ENCODE measurements at places on chromosomes 11 and 22.
A peak's percentile ranks its signal among the peaks of the same experiment; 100 is the strongest.

DNA sequence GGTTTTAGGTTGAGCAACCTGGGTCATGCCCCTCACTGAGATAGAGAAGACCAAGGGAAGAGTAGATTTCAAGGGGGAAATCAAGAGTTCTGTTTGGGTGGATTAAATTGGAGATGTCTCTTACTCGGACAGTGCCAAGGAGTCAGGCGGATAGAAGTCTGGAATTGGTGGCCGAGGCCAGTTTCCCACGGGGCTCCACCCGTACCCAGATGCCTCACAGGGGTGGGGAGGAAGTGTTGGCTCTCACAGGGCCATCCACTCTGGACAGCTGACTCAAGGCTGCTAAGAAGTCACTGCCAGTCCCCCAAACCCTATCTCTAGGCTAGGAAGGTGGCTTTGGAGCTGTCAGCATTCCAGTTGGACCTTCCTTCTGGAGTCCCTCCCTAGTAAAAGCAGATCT is 79.1 kb upstream of the TIMP3 start:
- DNase-seq, result no peak

DNA sequence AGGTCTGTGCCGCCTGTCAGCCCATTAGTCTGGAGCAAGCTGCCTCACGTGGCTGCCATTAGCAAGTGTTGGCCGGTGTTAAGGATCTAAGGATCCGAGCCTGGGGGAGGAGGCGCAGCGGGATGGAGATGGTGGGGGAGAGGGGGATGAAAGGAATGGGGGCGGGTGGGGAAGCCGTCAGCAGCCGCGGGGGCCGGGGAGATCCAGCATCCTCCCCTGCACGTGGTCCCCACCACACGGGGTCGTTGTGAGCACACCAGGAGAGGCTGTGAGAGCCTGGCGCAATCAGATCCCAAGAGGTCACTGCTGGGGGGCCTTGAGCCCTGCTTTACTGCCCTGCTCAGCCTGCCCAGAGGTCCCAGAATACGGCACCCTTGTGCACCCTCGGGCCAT is 7.3 kb downstream of the CABP7 start:
- peak; percentile 44 for DNase-seq

GRCh38 chr11:59997800-59998199 is 19.2 kb upstream of the OOSP4B start:
- no peak for DNase-seq

GRCh38 chr11:83655976-83656375 is 369.8 kb upstream of the CCDC90B start:
- DNase-seq, result no peak

DNA sequence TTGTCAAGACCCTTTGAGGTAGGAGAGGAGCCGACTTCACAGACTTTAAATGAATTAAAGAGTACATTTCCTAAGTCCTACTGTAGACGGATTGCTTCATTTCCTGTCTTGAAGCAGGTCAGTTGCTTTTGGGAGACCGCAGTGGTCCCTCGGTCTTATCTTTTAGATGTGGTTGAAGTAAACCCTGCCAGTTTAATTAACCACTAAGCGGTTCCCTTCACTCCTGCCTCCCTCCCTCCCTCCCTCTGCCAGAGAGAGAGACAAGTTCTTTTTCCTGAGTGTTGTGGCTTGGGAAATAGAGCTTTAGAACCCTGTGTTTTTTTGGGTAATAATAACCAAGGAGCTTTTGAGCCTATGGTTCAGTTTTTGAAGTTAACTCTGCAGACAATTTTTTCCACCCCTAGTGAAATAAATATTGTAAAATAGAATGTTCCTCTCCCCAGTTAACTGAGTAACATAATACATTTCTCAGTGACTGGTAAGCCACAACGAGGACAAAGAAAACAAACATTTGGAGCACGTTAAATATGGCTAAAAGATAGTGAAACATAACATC is 147.5 kb downstream of the LDLRAD3 start:
- peak; percentile 47 for DNase-seq

DNA sequence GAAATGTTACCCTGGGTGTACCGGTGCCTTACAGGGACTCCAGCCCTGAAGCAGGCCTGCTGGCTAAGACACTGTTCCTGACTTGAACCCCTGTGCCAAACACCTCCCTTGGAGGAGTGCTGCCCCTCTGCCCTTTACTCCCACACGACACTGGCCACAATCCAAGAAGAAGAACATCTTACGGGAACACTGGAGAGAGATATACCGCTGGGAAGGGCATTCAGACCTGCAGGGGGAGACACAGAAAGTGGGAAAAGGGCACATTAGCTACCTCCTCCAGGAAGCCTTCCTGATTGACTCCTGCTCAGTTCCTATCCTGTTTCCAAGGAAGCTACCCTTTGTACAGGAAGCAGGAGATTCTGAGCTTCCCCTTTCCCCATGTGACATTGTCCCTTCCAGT is 18.7 kb downstream of the TMPRSS13 start:
- DNase-seq, result no peak

DNA sequence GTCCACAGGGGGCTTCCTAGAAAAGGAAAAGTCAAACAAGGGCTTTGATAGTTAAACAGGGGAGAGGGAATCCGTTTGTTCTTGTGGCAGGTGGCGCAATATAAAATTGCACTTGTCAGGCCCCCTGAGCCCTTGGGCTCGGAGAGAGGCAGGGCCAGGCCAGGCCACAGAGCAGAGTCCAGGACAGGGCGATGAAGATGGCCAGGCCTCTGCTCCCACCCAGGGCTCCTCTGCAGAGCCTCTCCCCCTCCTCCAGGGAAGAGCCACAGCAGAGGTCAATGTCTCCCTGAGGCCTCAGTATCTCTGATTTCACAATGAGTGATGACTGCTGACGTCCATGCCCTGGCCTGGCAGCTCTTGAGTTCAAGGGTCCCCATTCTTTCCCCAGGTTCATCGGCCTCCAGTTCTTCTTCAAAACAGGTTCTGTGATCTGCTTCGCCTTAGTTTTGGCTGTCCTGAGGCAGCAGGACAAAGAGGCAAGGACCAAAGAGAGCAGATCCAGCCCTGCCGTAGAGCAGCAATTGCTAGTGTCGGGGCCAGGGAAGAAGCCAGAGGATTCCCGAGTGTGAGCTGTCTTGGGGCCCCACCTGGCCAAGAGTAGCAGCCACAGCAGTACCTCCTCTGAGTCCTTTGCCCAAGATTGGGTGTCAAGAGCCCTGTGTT is 36.4 kb upstream of the TPBGL start:
- no peak for DNase-seq

- DNase-seq, result no peak
Measured at GRCh38 chr11:107042748-107043147, 24.5 kb upstream of the GUCY1A2 start.

GRCh38 chr11:72798361-72798760 is 4.5 kb upstream of the STARD10 start:
- no peak for DNase-seq

GRCh38 chr11:46632502-46632901 is 15.1 kb downstream of the ATG13 start:
- DNase-seq, result no peak

DNA sequence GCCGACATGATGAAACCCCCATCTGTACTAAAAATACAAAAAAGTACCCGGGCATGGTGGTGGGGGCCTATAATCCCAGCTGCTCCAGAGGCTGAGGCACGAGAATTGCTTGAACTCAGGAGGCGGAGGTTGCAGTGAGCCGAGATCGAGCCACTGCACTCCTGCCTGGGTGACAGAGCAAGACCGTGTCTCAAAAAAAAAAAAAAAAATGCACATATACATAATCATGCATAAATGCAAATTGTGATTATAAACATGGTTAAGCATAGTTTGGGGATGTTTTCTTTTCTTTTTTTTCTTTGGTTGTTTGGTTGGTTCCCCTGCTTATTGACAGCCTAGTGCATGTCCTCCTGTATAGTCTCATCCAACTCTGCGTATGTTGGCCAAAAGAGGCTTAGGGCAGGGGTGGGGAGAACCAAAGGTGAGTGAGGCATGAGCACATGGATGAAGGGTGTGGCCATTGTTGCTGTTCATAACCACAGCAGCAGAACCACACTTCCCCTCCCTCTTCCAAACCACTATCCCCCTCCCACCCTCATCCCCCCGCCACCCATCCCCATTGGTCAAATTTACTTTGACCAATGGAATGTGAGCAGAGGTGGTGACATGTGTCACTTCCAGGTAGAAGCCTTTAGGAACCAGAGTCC is 6.9 kb upstream of the VPS37C start:
- DNase-seq, result no peak

DNA sequence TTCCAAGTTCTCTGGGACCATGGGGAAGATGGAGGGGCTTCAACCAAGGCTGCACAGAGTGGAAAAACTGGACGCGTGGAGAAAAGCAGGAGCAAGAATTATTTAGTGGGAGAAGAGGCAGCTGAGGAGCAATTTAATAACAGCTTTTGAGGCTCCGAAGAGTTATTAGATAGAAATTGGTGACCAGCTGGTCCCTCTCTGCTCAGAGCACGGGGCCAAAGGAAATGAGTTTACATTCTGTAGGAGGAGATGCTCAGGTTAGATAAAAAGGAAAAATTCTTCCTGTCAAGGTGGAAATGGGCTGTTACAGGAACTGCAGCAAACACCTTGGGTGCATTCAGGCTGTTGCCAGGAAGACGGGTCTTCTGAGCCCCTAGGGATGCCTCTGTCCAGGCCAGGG is 47.0 kb upstream of the GALNT18 start:
- no peak for DNase-seq

DNA sequence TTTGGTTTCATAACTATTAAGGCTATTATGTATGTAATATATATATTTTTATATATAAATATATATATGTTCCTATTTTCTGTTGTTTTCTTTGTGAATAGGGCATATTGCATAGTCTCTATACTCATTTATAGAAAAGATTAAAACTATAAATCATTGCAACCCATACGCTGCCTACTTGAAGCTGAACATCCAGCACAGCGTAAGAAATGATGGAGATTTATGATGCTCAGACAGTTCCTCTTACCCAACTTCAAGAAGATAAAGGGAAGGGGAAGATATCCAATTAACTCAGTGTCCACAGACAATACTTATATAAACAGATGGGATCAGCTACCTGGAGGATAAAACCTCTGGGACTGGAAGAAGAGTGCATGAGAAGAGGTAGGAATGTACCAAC is 791.7 kb downstream of the FAM181B start:
- no peak for DNase-seq

GRCh38 chr22:47091246-47091651 is 328.8 kb downstream of the TBC1D22A start:
- no peak for DNase-seq

- no peak for DNase-seq
Measured at GRCh38 chr11:61534933-61535839, 26.6 kb downstream of the LRRC10B start.

DNA sequence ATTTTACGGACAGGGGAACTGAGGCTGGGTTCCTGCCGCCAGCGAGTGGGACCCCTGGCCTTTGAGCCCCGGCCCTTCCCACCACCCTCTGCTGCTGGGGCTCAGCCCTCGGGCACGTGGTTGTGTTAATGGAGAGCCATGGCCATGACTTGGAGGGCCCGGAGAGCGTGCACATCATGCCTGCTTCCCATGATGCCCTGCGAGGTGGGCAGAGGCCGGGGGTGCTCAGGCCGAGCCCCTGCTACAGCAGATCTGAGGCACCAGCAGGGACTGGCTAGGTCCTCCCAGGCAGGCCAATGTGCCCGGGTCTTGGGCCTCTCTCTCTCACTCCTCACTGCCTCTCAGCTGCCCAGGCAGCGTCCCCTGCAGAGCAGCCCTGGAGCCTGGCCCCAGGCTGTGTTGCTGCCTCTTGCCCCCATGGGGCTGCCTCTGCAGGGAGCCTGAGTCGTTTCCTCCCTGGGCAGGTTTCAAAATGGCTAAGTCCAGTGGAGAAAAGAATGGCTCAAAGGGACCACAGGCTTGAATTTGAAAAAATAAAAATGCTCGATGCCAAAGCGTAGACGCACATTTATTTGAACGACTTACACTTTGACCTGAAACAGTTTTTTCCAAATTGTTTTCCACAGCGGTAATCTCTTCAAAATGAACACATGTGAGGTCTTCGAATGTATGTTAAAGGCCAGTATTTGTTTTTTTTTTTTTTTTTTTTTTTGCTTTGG is 72.6 kb upstream of the CLDN5 start:
- DNase-seq, result no peak

DNA sequence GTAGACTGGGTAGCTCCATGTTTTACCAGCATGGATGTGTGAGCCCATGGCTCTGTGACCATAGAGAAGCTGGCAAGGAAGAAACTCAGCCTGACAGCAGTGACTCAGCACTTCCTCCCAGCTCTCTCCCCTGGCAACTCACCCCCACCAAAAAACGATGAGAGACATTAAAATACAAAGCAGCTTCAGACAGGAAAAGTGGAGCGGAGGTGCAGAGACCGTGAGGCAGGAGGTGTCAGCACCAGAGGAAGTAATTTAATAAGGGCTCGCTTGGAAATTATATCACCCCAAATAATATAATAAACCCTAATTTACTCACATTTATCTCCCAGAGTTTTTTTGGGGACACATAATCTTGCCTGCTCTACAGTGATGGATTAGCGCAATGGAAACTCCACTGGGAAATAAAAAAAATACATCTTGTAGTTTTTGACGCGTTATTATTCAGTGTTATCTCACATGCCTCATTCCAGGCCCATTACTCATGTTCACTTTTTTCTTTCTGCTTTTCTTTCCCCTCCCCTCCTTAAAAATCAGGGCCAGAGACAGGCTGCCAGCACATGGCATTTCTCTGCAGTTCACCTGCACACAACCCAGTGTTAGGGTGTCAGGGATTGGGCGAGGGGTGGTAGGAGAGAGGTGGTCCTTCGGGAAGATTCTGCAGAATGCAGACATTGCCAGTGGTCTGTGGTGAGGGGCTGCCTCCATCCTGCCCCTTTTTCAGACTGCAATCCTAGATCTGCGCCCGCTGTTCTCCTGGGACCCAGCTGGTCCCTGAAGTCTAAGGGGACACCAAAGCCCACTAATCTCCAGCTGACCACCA is 170.8 kb downstream of the BUD13 start:
- peak; percentile 11 for DNase-seq

GRCh38 chr11:58927393-58928106 is 11.7 kb upstream of the GLYATL1 start:
- no peak for DNase-seq

- no peak for DNase-seq
Measured at GRCh38 chr22:20748731-20749428, 25.0 kb upstream of the SERPIND1 start.

- DNase-seq, result no peak
Measured at GRCh38 chr11:134761926-134762247, 349.8 kb upstream of the B3GAT1 start.

GRCh38 chr22:50688448-50688847 is 15.8 kb downstream of the SHANK3 start:
- no peak for DNase-seq

- DNase-seq, result no peak
Measured at GRCh38 chr11:87239001-87239400, 201.3 kb downstream of the TMEM135 start.

DNA sequence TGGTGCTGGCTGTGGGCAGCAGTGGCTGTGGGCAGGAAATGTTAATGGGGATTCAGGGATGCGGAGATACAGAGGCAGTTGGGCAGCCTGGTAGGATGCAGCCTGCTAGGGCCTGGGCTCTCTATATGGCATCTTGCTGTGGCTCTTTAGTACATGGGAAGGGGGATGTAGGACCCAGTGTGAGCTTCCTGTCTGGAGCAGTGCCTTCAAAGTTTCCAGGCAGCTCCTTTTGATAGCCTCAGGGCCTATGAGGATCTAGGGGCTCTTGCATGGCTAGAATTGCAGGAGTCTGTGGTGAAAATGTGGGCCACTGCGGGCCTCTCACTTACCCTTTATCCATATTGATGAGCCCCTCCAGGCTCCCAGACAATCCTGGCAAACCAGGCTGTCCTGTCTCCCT is 213.2 kb upstream of the SNX19 start:
- DNase-seq, result no peak

- DNase-seq, result peak; percentile 56
Measured at GRCh38 chr11:18617688-18618341, 16.3 kb downstream of the SPTY2D1 start.

Data from HL-60 (cell line).